GM19239 (cell line): ENCODE measurements at places on chromosomes 16 and 17.

GRCh38 chr17:74512036-74512435 is 19.2 kb downstream of the CD300LB start:
- DNase-seq = no peak

GRCh38 chr16:84925092-84925772 is 86.1 kb downstream of the ZDHHC7 start:
- peak; percentile 59 for DNase-seq

GRCh38 chr16:84406006-84406963 is 37.9 kb downstream of the ATP2C2 start:
- no peak for DNase-seq

GRCh38 chr17:55959756-55960155 is 193.5 kb upstream of the ANKFN1 start:
- DNase-seq = no peak

DNA sequence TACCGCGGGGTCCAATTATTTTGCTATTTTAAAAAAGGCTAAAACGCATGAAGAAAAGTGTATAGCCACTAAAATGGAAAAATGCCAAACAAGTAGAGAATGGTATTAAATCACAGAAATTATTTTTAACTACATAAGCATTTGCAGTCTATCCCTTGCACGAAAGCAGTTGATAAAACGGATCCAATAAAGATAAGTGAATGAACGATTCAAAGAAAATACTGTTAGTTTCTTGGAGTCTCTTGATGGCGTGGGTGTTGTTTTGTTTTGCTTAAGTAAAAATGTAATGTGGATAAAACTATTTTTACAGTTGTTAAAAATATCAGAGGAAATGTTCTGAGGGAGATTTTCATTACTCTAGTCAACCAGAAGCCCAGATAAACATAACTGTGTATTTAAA is 9.3 kb downstream of the HS3ST3A1 start:
- DNase-seq = no peak

DNA sequence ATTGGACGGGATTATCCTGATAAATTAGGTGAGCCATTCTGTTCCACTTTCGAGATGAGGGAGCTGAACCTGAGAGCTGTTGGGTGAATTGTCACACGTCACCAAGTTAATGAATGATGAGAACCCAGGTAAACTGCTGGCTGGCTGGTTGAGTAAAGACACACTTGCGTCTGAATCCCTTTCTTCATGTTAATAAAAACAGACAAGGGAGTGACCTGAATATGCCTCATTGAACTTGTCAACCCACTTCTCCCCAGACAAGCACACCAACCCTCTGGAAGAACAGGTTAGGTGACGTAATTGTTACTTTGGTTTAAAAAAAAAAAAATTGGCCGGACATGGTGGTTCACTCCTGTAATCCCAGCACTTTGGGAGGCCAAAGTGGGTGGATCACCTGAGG is 400.9 kb upstream of the CDH5 start:
- DNase-seq = no peak

- no peak for DNase-seq
Measured at GRCh38 chr16:10168258-10168657, 14.0 kb downstream of the GRIN2A start.

DNA sequence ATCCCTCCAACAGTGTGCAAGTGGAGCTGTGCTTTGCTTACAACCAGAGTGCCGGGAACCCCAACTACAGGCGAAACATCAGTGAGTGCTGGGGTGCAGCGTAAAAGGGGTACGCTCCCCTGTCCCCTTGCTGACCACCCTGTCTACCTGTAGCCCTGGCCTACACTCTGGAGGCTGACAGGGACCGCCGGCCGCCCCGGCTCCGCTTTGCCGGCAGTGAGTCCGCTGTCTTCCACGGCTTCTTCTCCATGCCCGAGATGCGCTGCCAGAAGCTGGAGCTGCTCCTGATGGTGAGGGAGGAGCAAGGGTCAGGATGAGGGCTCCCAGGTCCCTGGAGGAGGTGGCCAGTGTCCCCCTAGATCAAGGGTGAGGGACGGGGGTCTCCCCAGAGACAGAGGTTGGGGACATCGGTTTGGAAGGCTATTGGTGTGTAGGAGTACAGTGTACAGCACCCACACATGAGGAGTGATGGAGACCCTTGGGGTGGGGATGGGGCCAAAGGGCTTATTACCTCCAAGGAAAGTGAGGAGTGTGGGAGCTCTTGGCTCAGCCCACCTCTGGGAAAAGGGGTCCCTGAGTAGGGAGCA is 19.6 kb upstream of the PDK2 start:
- no peak for DNase-seq

DNA sequence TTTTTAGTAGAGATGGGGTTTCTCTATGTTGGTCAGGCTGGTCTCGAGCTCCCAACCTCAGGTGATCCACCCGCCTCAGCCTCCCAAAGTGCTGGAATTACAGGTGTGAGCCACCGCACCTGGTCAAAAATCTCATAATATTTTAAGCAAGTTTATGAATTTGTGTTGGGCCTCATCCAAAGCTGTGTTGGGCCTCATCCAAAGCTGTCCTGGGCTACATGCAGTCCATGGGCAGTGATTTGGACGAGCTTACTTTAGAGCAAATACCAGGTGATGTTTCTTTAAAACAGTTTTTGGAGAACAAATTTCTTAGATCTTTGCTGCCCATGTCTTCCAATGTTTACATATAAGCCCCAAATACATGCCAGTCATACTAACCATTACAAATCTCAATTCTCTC is 84.4 kb upstream of the C17orf78 start:
- DNase-seq = no peak

DNA sequence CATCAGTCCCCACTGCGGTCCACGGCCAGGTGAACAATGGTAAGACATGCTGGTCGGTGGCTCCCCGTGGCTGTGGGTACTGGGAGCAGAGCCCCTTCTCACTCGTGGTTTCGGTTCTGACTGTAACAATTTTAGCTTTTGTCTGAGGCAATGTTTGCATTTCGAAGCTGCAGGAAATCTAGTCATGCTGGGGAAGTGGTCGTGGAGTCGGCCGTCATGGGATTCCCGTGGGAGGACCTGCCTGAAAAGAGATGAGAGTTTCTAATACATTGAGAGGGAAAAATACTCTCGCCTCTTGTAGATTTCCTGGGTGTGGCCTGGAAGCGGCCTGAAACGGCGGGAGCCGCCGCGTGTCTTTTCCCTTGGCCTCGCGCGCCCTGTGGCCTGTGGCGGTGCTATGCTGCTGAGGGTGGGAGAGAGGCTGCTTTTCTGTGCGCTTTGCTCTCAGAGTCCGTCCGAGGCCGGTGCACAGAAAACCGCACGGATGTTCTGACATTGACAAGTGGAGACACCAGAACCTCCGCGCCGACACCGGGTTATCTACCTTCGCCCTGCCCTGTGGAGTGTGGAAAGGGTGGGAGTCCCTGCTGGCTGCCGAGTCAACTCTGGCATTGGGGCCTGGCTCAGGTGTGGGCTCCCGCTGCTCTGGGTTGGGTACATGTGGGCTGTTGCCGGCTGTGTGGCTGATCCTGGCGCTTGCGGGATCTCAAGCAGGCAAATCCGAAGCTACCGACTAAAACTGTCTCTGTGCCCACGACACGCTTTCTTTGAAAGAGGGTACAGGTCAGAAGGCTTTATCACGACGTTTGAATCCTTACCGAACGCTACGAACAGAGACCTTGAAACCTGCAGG is 60.8 kb downstream of the WDR45B start:
- DNase-seq = no peak

GRCh38 chr17:79235808-79236207 is 161.2 kb downstream of the ENGASE start:
- no peak for DNase-seq

- DNase-seq = no peak
Measured at GRCh38 chr16:706189-707061, 824 bp upstream of the FBXL16 start.

GRCh38 chr17:12768255-12768654 is 21.0 kb upstream of the ARHGAP44 start:
- DNase-seq = no peak

DNA sequence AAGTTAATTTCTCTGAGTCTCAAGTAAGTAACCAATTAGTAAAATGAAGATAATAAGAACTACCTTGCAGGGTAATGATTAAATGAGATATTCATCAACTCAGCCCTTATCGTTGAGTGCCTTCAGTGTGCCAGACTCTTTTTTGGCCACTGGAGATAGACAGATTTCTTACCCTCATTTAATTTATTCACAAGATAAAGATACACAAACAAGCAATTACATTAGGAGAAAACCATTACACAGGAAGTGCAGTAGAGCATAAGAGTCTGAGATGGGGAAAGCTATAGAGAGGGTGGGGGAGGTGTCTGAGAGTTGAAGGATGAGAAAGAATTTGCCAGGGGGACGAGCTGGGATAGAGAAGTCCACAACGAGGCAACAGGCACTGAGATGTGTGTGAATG is 72.5 kb upstream of the BCAR1 start:
- no peak for DNase-seq

GRCh38 chr16:50617646-50618184 is 63.4 kb downstream of the SNX20 start:
- no peak for DNase-seq

- peak; percentile 23 for DNase-seq
Measured at GRCh38 chr16:10039220-10040096, 142.8 kb downstream of the GRIN2A start.

DNA sequence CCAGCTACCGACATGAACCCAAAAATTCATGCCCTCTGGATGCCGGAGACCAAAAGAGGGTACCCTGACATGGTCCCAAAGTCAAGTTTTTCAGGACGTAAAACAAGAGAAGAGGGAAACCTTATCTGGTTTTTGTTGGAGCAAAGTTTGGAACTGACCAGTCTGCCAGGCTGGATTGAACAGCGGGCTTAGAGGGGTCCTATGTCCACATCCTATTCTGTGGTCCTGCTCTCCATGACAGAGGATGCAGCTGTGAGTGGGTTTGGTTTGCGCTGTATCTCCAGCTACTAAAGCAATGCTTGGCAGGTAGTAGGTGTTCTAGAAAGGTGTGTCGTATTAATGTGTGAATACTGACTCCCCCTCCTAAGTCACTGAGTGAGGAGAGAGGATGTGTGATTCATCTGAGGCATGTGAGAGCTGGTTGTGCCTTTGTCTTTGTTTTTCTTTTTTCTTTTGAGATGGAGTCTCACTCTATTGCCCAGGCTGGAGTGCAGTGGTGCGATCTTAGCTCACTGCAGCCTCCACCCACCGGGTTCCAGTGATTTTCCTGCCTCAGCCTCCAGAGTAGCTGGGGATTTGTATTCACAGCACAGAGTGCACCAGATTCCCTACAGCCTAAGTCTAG is 31.0 kb downstream of the PMM2 start:
- no peak for DNase-seq

GRCh38 chr17:7932483-7932891 is 481 bp downstream of the CNTROB start:
- no peak for DNase-seq

- no peak for DNase-seq
Measured at GRCh38 chr16:77564791-77565390, 130.1 kb upstream of the ADAMTS18 start.

GRCh38 chr17:38890410-38890746 is 20.5 kb downstream of the LASP1 start:
- no peak for DNase-seq

GRCh38 chr16:48106446-48106845 is 49.3 kb downstream of the ABCC12 start:
- DNase-seq = no peak

GRCh38 chr16:49158029-49158642 is 123.5 kb downstream of the CBLN1 start:
- peak; percentile 13 for DNase-seq

GRCh38 chr17:73952480-73953205 is 250.8 kb upstream of the RPL38 start:
- peak; percentile 32 for DNase-seq

GRCh38 chr17:80049986-80050385 is 13.5 kb downstream of the CCDC40 start:
- no peak for DNase-seq

DNA sequence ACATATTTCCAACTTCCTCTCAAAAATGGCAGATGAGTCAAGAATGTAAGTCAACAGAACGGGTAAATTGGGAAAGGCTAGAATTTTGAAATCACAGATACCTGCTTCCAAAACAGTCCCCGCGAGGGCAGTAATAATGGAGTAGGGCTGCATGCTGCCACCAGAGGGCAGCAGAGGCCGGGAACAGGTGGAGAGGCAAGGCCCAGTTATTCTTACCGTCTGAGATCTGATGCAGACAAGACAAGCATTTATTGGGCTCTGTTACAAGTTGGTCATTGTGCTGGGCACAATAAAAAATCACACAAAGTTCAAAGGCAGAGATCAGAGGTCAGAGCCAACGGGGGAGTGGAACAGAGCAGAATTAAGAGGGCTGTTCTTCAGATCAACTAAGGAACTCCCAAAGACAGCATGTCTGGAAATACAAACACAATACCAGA is 8.8 kb upstream of the MLKL start:
- peak; percentile 69 for DNase-seq

DNA sequence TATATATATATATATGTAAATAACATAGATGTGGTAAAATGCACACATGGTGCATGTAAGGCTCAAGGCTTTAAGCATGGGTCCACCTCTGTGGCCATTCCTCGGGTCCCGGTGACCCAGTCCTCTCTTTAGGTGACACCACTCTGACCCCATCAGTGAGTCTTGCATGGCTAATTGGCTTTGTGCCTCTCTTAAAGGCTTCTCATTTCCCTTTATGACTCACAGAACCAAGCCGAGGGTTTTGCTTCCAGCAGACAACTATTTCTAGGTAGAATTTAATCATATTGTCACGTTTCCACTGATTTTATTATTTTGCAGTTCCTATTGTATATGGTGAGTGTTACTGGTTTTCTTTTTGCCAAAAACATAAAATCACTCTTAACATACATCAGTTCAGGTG is 59.7 kb downstream of the PLCG2 start:
- no peak for DNase-seq

DNA sequence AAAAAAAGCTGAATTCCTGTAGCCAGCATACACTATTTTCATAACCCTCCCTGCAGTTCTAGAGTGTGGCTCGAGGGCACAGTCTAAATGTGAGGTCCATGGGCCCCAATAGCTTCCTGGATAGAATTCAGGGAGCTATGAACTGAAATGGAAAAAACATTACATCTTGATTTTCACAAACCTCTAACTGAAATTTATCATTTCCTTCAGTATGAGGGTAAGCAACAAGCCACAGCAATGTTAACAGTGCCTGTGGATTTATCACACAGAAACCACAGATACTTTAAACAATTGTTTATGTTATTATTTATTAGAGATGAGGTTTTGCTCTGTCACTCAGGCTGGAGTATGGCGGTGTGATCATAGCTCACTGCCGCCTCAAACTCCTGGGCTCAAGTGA is 18.2 kb downstream of the TMEM92 start:
- DNase-seq = no peak

DNA sequence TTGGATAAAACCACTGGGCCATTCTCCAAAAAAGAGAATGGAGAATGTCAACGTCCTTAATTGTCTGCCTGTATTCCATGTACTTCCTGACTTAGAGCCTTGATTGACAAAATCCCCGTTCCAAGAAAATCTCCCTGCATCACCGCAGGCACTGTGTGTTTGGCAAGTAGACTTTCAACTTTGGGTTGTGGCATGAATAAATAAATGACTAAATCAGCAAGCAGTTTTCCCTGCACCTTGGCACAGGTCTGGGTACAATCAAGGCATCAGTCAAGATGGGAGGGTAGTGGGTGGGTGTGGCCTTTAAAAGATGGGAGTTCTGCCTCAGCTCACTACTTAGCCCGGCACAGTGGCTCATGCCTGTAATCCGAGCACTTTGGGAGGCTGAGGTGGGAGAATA is 248.5 kb upstream of the RPL38 start:
- no peak for DNase-seq
